ENCODE measurements at places on chromosomes 5 and 9.

DNA sequence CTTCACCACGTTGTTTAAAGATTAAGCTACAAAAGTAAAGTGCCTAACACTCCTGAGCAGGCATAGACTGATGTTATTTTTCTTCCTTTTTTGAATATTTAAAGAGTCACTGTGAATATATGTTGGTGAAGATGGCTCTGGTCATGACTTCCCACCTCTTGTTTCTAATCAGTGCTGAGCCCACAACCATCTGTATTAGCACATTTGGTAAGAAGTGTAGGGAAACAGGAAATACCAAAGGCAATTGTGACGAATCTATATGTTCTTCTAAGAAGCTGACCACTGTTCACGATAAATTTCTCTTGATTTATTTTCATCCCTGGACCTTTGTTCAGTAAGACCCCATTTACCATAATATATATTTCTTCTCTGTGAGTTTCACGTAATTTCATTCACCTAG, 108.3 kb upstream of the PCA3 start:
- no peak for DNase-seq

- DNase-seq, result no peak
These were observed 37.1 kb upstream of the RARS1 start for GRCh38 chr5:168449166-168449565.

- no peak for DNase-seq
These were observed 54.7 kb downstream of the PLK2 start for GRCh38 chr5:58405175-58405574.

- DNase-seq, result no peak
These were observed 60.1 kb downstream of the TMEM174 start for GRCh38 chr5:73233053-73233460.

DNA sequence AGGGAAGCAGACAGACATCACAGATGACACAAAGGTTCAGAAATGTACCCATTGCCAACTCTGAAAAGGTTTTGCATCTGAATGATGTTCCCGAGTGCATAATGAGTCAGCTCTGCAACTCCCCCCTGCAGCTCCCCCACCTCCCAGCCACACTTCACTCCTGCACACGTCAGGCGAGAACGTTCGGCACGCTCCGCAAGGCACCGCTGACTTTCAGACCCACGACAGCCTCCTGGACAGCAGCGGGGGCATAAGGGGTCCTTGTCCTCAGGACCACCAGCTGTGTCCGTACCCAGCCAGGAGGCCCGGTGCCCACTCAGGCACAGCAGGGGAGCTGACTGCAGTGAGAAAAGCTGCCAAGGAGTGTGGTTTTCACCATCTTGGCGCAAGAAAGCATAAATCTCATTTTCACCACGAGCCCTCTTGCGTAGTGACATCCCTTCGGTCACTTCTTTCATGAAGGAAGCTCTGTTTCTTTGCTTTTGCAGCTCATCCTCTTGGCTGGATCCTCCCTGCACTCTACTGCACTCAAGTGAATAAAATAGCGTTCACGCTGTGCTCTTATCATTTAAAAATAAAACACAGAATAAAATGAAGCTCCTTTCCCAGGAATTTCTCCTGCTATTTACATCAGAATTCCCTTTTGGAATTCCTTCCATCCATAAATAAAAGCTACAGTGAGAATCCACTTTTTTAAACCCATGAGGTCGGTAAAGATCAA, 9.9 kb downstream of the GFPT2 start:
- peak; percentile 71 for DNase-seq

- no peak for DNase-seq
These were observed 94.2 kb upstream of the TARS1 start for GRCh38 chr5:33346534-33346933.

DNA sequence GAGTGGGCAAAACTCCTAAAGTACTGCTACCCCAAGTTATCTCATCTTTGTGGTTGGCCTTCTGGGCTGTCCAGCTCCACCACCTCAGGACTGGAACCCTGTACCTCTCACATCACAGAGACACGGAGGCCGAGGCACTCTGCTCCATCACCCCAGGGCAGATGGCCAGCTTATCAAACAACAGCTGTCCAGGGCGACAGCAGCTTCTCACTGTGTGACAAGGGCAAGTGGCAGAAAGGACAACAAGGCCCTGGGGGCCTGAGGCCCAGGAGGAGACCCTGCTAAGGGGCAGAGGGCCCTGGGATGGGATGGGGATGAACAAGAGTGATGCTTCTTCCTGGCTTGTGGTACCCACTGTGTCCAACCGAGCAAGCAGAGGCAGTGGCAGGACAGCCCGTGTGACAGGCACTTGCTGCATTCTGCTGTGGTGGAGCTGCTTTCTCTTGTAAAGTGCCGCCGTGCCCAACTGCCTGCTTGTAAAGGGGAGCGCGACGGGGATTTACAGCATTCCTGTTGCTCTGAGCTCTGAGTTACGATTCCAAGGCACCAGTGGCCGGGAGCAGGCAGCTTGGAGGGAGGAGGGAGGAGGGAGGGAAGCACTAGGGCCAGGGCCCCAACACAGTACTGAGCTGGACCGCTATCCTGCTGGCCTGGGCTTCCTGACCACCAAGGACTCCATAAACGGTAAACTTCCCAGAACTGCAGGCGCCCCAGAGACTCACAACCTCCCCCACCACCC, 71.2 kb downstream of the SHB start:
- no peak for DNase-seq

DNA sequence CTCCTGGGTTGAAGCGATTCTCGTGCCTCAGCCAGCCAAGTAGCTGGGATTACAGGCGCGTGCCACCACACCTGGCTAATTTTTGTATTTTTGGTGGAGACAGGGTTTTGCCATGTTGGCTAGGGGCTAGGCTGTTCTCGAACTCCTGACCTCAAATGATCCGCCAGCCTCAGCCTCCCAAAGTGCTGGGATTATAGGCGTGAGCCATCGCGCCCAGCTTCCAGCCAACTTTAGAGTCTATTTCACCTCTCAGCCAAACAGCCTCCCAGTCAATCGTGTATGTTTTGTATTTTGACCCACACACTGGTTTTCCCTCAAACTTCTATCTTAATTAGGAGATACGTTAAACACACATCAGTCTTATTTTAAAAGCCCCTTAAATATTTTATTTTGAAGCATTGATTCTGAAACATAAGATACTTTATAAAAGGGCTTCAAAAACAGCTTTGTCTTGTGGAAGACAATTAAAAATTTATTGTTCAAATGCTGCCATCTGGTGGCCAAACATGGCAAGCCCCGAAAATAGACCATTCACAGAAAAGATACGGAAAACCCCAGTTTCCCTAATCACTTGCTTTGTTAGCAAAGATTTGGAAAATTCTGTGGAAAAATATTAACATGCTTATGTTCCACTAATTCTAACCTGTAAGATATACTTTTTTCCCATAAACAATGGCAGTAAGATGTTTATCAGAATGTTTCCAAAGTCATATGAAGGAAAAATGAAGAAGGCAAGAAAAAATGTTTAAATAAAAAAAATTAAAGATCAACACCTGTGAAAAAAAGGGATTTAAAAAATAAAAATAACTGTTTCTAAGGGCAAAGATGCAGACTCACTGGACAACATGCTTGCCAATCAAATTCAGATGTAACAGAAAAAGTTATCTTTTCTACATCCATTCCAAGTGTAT, 33.1 kb downstream of the APTX start:
- DNase-seq, result peak; percentile 44

- no peak for DNase-seq
These were observed 1823.9 kb upstream of the C9orf72 start for GRCh38 chr9:29397148-29397547.

- DNase-seq, result peak; percentile 82
These were observed at the start of gene JADE2 for GRCh38 chr5:134524826-134525682. TSS of gene JADE2 (plus strand) at chr5:134525670. CDS start at chr5:134535858, 10,188 bp downstream.

GRCh38 chr5:110753600-110753999, 14.8 kb downstream of the SLC25A46 start:
- no peak for DNase-seq

GRCh38 chr9:123866497-123866896, 63.4 kb downstream of the DENND1A start:
- no peak for DNase-seq

DNA sequence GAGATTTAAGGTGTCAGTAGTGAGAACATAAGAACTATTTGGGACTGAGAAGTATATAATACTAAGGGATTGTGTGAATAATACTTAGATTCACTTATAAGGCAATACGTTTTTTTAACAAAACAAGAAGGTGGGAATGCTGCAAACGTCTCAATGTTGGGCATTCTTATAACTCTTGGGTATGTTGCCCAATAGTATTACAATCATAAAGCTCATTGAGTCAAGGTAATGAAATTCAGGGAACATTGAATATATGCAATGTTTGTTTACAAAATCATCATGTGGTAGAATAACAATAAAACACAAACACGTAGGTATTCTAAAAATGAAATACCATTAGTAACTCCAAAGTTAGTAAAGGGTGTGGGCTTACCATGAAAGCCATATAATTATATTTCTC, 400.7 kb downstream of the KIAA0825 start:
- DNase-seq, result no peak

GRCh38 chr9:92480986-92481633, 1.2 kb downstream of the ASPN start:
- no peak for DNase-seq

DNA sequence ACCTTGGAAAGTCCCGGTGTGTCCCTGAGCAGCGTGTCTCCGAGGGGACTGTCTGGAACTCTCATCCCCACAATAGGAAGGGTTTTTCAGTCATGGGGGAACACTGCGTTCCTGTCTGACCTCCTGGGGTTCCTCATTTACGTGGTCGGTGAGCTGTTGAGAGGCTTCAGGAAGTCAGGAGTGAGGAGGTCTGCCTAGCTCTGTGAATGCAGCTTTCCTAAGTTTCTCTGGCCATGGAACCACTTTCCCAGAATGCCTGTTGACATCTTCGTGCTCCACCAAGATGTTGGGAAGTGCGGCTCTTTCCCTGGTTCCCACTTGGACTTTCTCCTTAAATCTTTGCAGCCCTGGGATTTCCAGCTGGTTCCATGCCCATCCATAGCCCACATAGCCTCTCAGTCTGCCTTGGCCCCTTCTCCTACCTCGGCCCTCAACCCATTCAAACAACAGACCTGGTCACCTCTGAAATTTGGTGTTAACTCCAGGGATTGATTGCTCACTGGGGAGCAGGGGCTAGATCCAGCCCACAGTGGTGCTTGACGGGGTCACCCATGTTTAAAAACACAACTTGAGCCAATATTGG, 27.2 kb downstream of the PSAT1 start:
- no peak for DNase-seq

GRCh38 chr5:146192571-146193043, 10.2 kb upstream of the LARS1 start:
- DNase-seq, result no peak

- DNase-seq, result no peak
These were observed 34.8 kb downstream of the HMGXB3 start for GRCh38 chr5:150035139-150035895.

DNA sequence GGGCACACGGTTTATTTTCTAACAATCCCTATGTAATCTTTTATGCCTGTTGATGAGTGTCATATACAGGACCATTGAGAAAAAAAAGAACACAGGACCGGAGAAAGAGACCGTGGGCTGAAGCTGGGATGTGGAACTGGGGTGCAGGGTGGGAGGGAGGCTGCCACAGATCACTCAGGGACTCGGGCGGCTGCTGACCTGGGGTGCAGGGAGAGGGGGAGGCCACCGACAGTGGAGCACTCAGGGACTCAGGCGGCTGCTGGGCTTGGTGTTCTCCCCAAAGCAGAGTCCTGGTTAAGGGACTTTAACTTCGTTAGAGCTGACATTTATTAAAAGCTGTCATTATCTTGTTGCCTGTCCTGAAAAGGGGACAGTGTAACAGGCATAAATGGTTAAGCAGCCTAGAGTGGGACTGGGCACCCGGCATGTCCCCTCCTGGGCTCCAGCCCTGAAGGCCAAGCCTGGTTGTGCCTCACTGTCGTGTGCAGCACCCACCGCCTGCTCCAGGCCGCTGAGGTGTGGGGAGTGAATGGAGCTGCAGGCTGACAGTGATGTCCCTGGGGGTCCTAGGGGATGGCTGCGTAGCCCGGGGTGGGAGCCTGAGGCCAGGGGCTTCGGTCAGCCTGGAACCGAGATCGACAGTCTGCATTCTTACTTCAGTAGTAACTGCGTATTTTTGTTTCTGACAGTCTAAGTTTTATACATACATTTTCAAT, 14.0 kb downstream of the NDUFS6 start:
- DNase-seq, result no peak

DNA sequence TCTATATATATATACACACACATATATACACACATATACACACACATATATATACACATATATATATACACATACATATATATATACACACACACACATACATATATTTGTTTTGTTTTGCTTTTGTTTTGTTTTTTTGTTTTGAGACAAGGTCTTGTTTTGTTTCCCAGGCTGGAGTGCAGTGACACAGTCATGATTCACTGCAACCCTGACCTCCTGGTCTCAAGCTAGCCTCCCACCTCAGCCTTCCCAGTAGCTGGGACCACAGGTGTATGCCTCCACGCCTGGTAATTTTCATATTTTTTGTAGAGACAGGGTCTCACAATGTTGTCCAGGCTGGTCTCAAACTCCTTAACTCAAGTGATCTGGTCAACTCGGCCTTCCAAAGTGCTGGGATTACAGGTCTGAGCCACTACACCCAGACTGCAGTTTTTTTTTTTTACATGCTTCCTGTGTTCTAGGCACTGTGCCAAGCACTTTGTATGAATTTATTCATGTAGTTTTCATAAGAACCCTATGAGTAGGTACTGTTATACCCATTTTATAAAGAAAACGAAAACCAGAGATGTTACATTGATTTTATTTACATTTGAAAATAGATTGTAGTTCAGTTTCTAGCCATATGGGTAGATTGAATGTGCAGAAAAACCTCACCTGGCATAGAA, 120.7 kb downstream of the PBX3 start:
- DNase-seq, result no peak

DNA sequence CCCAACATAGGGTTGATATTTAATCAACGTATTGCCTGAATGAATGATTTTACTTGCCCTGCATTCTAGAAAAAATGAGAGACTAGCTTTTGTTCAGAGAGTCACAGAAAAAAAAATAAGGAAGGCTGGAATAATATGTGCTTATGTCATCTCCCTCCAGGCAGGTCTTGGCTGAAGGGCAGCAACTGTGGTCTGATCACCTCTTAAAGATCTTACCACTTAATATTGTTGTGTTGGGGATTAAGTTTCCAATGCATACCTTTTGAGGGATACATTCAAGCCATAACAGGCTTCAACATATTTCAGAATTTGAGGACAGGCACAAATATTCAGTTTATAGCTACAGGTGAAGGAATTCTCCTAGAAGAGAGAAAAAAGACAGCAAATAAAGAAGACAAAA, 157.3 kb upstream of the S1PR3 start:
- no peak for DNase-seq

DNA sequence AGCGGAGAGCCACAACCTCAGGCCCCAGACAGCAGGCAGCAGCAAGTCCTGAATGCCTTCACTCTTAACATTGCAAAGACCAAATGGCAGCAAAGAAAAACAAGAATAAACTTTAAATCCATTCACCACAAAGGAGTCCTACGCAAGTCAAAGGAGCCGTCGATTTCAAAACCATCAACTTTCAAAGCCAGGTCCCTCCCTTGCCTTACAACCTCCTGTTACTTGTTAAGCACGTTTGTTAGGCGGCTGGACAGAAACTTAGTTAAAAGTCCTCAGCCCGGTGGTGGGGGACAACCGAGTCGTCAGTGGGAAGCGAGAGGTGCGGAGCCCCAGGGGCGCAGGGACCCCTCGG, 938 bp downstream of the LPAR1 start:
- no peak for DNase-seq

GRCh38 chr9:81771571-81771970, 82.2 kb upstream of the TLE1 start:
- no peak for DNase-seq

GRCh38 chr5:42760426-42760825, 3.8 kb downstream of the CCDC152 start:
- DNase-seq, result no peak
